ENCODE measurements at places on chromosomes 6 and 20.

DNA sequence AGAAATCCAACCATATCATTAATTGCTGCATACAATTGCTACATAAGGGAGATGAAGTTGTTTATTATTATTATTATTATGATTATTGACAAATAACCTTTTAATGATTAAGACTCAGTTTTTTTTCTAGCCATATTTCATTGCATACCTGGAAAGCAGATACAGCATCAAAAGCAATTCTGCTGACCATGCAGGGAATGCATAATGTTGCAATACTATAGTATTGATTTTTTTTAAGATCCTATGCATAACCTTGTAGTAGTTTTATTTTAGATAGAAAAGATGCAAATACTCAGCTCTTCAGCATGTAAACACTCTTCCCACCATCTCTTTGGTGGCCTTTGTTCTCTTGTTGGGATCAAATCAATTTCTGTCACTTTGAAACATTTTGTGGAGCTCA lies 300.9 kb upstream of the MAP3K7 start:
- DNase-seq, result no peak

DNA sequence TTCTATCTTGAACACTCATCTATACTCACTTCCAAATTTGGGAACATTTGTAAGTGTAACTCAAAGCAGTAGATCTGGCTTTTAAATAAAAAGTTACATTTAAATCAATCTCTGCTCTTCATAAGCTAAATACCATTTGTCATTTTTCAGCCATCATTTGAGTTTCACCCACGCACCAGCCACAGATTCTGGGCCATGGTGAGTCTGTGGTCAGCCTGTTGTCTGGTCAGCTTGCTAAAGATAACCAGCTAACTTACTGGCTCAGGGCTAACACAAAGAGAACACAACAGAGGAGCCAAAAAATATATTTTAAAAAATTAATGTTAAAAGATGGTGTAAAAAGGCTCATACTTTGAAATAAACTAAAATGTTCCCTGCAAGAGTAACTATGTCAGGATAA lies 181.3 kb downstream of the KIF6 start:
- DNase-seq, result no peak

GRCh38 chr6:14656078-14656521 lies 538.5 kb downstream of the CD83 start:
- DNase-seq, result peak; percentile 13

GRCh38 chr6:129130106-129130505 lies 247.2 kb downstream of the LAMA2 start:
- DNase-seq, result no peak

GRCh38 chr20:23161968-23162696 lies 76.0 kb upstream of the CD93 start:
- peak; percentile 13 for DNase-seq

DNA sequence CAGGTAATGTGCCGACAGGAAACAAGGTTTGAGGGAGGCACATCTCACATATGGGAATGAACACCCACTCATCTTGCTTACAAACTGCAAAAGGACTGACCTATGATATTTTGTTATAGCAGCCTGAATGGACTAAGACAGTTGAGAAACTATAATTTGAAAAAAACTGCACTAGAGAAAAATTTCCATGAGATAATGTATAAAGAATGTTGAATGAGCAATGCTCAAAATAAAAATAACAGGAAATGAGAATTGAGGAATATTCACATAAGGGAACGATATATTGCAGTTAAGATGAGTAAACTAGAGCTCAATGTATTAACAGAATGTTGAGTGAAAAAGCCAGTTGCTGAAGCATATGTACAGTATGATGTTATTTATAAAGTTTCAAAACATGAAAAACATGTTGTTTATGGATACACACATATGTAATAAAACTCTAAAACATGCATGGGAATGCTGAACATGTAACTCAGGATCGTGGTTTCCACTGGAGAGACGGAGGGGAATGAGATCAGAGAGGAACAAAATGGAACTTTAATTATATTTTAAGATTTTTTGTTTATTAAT lies 6.3 kb upstream of the TBC1D22B start:
- no peak for DNase-seq

DNA sequence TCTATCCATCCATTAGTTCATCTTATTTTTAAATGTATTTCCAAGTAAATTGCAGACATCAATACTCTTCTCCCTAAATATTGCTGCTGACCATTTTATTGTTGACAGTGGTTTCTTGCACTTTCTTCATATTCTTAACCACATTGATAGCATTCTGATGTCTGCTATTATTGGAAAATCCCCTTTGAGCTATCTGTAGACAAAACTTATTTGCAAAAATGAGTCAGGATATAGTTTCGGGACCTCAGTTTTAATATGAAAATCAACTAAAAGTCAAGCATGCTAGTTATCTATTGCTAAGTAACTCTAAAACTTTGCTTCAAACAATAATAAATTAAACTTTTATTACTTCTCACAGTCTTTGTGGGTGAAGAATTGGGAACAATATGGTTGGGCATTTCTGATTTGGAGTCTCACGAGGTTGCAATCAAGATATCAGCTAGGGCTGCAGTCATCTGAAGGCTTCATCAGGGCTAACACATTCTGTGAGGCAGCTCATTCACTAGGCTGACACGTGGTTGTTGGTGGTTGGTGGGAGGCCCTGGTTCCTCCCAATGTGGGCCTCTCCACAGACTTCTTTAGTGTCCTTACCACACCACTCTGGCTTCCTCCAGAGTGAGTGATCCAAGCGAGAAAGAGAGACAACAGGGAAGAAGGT lies 32.7 kb downstream of the CD109 start:
- no peak for DNase-seq

DNA sequence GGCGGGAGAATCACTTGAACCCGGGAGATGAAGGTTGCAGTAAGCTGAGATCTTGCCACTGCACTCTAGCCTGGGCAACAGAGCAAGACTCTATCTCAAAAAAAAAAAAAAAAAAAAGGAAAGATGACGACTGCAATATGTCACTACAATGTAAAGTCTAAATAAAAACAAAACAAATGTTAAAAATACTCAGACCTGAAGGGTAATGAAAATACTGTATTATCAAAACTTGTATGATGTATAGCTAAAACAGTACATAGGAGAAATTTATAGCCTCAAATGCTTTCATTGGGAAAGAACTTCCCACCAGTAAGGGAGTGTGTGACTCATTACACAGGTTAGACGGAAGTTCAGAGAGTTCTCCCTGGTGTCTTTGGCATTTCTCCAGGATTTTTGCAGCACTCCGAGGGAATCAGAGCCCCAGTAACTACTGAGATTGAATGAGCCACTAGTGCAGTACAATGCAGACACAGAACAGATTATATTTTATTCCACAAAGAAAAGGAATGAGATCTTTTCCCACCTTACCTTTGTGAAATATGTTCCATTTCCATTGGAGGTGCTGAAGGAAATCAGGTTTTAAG lies 12.5 kb upstream of the RALGAPB start:
- no peak for DNase-seq

Measured in CD4-positive, alpha-beta T cell treated with Interleukin-4 for 4 hours (primary cell).